ENCODE measurements at places on chromosomes 3 and 15. TPM values are rescaled to one million over a fixed set of nuclear protein-coding genes. Genes with fewer than 3 reads are reported as not detected.

DNA sequence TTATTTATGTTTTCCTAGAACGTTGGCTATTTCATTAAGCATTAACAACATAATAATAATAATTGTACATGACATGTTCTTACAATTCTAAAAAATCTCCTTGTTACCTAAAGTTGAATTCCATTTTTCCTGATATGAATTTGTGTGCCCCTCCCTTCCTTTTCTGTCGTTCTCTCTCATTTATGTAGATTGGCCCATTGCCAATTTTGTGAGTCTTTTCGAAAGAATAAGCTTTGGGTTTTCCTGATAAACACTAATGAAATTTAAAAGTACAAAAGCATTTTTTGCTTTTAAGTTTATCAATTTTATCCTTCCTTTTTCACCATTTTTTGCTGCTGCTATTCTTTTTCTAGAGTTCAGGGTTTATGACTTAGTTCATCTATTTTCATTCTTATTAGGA, 44.9 kb downstream of the PRR23E start:
- DNase-seq: no peak

DNA sequence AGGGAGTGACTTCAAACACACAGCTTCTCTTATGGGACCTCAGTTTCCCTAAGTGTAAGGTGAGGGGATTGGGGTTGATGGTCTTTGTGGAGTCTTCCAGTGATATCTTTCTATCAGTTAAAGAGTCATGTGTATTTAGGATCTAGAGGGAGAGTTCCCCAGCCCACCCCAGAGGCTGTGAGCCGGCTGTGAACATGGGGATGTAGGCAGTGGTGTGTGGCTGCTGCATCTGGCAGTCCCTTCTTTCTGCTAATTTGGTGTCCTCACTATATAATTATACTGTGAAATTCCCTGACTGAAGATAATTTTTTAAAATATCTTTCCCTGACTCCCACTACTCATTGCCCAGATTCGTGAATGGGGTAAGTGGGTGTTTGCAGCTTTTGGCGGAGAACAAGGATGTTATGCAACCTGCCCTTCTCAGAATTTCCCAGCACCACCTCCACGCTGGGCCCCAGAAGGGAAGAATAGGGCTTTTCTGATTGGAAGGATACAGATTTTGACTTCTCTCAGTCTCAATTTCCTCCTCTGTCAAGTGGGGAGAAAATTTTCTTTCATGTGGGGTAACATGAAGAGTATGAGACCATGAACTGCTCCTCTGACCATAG, 79.0 kb upstream of the RASGRF1 start:
- no peak for DNase-seq

The CACNA2D3 gene
- polyA plus RNA-seq: 1.6 TPM

The PDZRN3 gene
- polyA plus RNA-seq: 62.3 TPM

The RPUSD3 gene
- 40.7 TPM for polyA plus RNA-seq
